Hindlimb muscle (tissue), 1 donor: ENCODE measurements at places on chromosomes 7 and 10. TPM values are rescaled to one million over a fixed set of nuclear protein-coding genes. Genes with fewer than 3 reads are reported as not detected.

DNA sequence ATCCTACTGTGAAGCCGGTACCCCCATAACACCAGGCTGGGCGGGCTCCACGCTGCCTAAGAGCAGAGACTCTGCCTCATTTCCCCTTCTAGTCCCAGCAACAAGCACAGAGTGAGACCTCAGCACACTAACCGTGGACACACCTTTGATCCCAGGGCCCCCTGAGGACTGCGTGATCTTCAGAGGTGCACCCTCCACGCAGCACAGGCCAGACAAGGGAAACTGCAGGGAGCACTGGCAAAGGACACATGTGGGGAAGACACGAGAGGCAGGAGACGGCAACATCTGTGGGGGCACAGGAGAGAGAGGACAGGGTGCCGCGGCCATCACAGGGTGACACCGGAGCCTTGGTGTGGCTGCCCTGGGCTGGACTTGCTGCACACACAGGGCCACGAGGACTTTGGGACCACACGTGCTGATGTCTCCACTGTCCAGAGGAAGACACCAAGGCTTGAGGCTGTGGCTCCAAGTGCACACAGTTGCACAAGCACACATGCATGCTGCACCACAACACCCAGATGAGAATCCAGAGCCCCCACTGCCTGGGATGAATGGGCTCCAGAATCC, 128.8 kb downstream of the PTPRN2 start:
- no peak for DNase-seq

GRCh38 chr7:138161600-138162081, 85.4 kb downstream of the AKR1D1 start:
- peak; percentile 79 for DNase-seq

DNA sequence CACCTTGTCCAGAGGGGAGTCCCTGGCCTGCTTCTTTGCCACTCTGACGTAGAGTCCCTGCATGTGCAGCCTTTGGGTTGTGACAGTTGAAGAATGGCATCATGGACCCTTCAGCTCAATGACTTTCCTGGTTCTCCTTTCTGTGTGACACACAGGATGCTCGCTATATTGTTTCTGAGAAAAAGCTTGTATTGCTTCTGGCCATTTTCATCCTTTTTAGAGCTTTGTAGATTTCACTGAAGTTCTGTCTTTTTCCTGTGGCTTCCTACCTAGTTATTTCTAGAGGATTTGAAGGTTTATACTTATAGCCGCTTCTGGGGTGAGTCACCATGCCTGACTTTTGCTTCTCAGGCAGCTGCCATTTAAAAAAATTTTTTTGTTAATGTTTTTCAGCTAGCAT, 27.0 kb downstream of the SND1 start:
- no peak for DNase-seq

- peak; percentile 65 for DNase-seq
Observed at GRCh38 chr10:29257106-29257783, 31.6 kb upstream of the LYZL1 start.

Gene CYP3A4
- polyA plus RNA-seq = not detected

Gene ACBD7
- polyA plus RNA-seq = 0.59 TPM

Gene TRRAP
- 28.1 TPM for polyA plus RNA-seq

Gene RPA3
- 17.7 TPM for polyA plus RNA-seq
